Hepatic stellate cell (primary cell): ENCODE measurements at places on chromosomes 16 and 17.

GRCh38 chr16:46828943-46829342, 2.0 kb downstream of the C16orf87 start:
- no peak for DNase-seq

- DNase-seq, result no peak
Observed at GRCh38 chr17:37429453-37429852, 22.8 kb downstream of the TADA2A start.

- no peak for DNase-seq
Observed at GRCh38 chr16:1431497-1432270, 806 bp downstream of the PERCC1 start.

DNA sequence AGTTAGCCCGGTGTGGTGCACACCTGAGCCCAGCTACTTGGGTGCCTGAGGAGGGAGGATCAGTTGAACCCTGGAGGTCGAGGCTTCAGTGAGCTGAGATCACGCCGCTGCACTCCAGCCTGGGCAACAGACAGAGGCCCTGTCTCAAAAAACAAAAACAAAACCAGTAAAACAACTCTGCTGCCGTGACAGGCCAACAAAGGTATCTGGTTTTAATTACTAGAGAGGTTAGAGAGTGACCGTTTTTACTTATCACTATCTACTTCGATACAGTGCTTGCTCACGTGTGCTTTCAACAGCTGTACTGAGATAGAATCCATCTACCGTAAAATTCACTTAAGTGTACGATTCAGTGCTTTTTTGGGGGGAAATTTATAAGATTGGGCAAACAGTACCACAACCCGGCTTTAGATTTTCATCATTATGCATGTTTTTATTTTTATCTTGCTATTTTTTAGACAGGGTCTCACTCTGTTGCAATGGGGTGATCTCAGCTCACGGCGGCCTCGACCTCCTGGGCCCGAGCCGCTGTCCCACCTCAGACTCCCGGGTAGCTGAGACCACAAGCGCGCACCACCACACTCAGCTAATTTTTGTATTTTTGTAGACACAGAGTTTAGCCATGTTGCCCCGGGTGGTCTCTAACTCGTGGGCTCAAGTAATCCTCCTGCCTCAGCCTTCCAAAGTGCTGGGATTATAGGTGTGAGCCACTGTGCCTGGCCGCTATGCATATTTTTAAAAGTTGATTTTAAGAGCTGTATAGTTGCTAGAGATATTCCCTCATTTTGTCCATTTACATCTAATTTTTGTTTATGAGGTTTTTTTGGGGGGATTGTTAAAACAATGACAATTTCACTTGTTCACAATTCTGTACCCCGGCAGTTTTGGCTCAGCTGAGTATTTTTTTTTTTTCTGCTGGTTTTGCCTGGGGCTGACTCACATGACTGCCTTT, 30.9 kb downstream of the SERPINF1 start:
- no peak for DNase-seq

GRCh38 chr17:79684132-79684985, 46.4 kb upstream of the ENPP7 start:
- DNase-seq, result no peak

DNA sequence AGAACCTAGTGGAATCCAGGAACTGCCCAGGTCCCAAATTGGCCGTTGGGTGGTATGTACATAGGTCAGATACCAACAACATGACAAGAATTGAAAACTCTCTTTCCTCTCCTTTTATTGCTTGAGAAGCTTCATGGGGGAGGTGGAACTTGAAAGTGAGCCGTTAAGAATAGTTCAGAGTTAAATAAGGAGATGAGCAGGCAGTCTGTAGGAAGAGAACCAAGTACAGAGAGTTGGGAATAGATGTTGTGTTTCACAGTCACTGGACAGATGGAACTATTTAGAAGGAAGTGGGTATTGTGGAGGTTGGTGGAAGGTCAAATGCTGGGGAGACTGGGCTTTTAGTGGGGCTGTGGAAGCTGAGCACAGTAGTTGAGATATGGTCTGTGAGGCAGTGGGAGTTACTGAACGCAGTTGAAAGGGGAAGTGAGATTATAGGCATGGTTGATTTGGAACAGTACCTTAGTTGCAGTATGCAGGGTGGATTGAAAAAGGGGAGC, 26.4 kb downstream of the ARHGAP44 start:
- no peak for DNase-seq

DNA sequence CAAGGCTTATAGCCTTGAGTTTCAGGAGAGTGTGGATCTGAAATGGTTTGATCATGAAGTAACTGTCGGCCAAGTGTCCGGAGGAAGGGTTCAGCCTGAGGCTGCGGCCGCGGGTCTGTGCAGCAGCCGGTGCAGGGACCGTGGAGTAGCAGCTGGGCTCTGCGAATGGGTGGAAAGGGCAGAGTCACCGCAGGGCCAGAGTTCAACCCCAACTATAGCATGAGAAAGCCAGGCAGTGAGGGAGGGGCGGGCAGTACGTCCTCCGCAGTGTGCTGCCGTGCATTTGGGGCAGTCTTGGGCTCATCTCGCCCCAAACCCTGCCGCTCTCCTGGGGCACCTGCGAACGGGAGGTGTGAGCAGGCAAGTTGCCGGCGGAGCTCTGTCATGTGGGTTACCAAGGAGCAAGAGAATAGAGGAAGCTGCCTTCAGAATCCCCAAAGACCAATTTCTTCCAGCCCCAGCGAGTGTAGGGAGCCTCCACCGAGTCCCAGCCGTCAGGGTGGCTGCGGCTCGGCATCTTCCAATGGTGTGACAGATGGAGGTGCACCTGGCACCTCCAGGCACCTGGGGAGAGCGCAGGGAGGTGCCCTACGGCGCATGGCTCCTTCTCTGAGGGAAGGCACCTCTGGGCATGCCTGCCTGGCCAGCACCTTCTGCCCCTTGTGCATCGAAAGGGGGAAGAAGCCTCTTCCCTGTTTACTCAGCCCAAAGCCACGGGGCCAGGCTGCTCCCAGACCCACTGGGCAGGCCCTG, 87.3 kb downstream of the RPA1 start:
- DNase-seq, result no peak

- DNase-seq, result no peak
Observed at GRCh38 chr17:79625706-79626105, 14.9 kb upstream of the RBFOX3 start.

DNA sequence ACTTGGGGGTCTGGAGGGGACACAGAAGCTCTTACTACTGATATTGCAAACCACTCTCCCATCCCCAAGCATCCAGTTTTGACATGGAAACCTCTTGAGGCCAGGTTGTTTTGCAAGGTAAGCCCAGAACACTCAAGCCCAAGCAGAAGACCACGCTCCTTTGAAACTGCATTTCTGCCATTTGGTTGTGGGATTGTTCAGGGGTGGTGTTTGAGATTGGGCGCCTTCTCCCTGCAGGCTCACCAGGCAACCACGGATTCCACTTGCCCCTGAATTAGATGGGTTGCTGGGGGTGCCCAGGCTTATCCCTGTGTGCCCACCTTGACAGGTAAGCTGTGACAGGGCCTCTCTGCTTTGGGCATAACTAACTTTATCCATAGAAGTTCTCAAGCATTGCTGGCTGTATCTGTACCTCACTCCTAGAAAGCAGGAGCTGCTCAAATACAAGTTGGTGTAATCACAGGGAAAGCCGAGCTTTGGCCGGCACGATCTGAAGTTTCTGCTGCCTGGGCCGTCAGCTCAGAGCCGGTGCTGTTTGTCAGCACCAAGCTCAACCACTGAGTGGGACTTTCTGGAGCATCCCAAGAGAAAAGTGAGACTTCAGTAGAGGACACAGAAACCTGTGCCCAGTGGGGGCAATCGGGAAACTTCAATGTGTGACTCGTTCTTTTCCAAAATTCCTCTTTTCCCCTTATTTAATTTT, 93.6 kb downstream of the CYLD start:
- DNase-seq, result no peak

DNA sequence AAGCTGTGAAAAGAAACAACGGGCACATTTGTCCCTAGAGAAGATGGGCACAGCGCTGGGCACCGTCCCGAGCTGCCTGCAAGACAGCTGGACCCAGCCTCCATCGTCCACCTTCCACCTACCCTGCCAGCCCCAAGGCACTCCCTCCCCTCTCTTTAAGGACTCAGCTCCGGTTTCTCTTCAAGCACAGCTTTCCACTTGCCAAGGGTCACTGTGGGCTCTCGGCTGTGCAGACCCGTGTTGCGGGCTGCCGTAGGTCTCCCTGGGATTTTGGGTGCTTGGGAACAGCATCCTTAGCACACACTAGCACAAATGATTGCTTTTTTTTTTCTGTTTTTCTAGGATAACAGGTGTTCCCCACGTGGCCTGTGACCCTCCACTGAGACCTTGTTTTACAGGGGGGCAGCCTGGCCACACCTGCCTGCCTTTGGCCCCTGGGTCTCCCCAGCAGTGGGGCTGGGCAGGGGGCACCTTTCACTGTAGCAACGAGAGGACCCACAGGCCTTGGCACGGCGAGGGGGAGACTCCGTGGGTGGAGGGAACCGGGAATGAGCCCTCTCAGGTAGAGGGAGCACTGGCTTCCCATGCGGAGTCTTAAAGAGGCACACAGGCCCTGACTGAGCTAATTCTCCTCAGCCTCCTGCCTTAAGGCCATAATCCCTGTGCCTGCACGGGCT, 1.4 kb downstream of the CHMP6 start:
- no peak for DNase-seq

DNA sequence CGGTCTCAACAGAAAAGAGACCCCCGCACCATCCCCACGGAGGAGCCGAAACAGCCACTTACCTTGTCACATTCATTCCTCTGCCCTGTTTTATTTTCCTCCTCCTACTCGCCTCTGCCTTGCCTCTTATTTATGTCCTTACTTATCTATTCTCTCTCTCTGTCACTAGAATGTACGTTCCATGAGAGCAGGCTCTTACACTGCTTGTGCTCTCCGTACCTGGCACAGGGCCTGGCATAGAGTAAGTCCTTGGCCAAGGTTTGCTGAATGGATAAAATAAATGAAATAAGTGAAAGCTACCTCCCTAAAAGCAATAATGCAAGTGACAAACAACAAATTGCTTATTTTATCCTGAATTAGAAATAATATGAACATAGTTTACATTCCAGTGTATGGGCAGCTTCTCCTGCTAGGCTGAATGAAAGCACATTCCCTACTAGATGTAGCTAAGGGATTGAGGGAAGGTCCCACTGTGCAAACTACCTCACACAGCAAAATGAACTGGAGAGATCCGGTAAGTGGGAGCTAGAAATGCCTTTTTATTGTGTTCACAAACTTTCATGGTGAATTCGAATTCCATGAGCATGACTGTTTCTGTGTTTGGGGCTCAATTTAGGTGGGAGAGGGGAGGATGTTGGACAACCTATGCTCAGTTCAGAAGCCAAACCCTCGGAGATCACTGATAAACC, 173.1 kb downstream of the PARN start:
- no peak for DNase-seq

GRCh38 chr17:65009848-65010247, 46.7 kb downstream of the GNA13 start:
- no peak for DNase-seq

GRCh38 chr17:32719689-32720088, 157.2 kb downstream of the MYO1D start:
- no peak for DNase-seq

DNA sequence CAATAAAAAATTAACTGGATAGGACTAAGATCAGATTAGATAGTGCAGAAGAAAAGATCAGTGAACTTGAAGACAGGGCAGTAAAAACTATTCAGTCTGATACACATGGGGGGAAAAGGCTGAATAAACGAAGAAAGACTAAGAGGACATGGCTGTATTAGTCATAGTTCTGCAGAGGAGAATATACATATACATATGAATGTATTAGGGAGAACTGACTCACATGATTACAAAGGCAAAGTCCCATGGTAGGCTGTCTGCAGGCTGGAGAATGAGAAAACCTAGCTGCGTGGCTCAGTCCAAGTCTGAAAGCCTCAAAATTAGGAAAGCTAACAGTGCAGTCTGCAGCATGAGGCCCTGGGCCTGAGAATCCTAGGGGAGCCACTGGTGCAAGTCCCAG, 98.2 kb upstream of the GNAO1 start:
- no peak for DNase-seq

DNA sequence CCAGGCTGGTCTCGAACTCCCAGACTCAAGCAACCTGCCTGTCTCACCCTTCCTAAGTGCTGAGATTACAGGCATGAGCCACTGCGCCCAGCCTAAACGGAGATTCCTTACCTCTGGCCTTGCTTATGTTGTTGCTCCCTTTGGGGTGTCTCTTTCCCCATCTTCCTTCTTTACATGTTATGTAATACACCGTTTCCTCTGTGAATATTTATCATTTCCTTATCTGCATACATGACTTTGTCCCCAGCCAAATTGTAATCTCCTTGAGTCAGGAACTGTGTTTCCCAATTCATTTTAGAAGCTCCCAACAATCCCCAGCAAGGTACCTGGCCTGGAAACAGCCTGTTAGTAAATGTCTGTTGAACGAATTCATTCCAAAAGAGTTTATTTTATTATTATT, 15.7 kb downstream of the COPZ2 start:
- DNase-seq, result no peak

DNA sequence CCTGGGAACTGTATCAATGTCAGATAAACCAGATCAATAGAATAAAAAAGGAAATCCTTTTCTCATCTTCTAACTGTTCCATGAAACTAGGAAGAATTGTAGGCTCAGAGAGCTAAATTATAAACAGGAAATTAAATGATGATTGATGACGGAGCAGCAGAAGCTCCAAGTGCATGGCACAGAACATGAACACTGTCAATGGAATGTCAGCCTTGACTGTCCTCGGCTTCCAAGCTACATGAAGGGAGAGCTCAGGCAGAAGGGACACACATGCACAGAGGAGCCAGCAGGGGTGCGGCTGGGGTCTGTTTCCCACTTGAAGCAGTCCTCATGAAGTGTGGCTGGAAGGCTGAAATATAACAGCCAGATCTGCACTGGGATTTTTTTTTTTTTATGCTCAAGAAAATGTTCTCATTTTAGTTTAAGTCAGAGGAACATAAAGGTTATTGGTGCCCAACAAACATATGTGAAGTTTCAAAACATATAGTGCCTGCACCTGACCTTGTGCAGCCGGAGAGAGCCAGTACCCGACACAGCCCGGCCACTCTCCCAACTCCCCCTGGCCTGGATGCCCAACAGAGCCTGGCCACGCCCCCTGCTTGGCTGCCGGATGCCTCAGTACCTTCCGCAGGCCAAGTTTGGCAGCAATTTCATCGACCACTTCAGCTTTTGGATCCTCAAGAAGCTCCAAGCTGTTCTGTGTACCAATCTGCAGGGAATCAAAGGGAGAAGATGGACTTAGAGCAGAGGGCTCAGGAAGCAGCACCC, 37.0 kb downstream of the NPLOC4 start:
- peak; percentile 56 for DNase-seq
